Left lobe of liver (tissue), 2 donors: ENCODE measurements at places on chromosomes 7 and 10. TPM values are rescaled to one million over a fixed set of nuclear protein-coding genes. Genes with fewer than 3 reads are reported as not detected.

MRLN gene
- not detected for total RNA-seq

DNA sequence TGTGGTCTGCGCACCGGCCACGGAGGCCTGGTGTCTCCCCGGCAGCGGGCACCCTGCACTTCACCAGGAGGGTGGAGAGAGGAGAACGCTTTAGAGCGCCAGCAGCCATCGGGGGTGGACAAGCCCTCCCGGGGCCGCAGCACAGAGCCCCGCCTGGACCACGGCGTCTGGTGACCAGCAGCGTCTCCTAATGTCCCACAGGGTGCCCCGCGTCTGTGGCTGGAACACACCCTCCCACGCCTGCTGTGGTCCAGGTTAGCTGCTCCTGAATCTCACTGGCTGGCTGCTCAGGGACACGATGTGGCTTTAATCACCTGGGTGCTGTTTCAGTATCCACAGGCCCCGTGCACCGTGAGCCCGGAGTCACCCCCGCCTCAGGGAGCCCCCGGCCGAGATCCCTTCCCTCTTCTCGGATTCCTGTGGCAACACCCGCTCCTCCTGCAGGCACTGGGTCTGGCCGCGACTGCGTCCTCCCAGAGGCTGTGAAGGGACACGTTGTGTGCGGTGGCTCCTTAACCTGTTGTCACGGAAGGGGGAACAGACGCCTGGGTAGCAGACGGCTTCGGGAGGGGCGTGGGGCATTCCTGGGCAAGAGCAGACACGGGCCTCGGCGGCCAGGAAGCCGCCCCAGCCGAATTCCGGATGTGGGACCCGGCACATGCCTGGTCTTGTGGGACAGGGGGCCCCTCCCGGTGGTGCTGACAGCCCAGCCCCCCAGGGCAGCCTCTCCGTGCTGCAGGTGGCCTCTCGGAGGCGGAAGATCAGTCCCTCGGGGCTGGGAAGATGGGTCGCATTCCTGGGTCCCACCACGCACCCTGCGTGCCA lies 78.9 kb downstream of the FOXL3 start:
- no peak for DNase-seq

CYP26A1 gene
- total RNA-seq = 16.2 TPM

DNA sequence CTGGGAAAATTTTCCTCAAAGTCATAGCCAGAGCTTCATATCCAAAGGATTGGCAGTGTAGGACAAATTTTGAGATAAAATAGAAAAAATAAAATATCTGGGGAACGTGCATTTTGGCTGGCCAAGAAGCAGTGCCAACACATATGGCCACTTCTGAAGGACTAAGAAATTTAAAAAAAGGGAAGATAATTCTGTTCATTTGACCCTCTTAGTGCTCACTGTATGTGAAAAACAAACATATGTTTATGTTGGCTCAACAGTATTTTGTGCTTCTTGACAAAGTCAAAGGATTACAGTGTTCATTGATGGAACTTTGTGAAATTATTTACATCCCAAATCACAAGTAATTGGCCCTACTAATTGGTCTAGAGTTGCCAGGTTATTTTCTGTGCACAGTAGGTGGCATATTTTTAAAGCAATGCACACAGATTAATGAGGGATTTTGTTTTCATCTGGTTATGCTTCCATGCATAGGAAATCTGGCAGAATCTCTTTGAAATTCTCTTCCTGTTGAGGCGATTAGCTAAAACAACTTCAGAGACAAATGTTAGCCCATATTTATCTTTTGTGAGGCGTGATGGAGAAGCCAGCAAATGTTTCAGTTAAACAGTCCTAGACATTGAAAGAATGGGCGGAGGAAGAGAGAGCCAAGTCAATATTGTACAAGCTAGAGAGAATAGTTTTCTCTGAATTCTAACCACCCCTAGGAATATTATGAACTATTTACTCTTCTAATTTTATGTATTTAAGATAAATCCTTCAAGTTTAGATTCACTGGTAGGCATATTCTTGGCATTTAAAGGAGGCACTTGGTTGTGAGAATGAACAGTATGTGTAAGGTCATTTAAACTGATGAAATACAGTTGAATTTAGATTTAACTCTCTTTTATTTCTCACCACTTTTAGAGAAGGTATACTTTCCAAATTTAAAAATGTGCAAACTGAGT lies 237.7 kb upstream of the MBL2 start:
- DNase-seq = no peak

SPDYE11 gene
- not detected for total RNA-seq

PRSS37 gene
- total RNA-seq = not detected

DNA sequence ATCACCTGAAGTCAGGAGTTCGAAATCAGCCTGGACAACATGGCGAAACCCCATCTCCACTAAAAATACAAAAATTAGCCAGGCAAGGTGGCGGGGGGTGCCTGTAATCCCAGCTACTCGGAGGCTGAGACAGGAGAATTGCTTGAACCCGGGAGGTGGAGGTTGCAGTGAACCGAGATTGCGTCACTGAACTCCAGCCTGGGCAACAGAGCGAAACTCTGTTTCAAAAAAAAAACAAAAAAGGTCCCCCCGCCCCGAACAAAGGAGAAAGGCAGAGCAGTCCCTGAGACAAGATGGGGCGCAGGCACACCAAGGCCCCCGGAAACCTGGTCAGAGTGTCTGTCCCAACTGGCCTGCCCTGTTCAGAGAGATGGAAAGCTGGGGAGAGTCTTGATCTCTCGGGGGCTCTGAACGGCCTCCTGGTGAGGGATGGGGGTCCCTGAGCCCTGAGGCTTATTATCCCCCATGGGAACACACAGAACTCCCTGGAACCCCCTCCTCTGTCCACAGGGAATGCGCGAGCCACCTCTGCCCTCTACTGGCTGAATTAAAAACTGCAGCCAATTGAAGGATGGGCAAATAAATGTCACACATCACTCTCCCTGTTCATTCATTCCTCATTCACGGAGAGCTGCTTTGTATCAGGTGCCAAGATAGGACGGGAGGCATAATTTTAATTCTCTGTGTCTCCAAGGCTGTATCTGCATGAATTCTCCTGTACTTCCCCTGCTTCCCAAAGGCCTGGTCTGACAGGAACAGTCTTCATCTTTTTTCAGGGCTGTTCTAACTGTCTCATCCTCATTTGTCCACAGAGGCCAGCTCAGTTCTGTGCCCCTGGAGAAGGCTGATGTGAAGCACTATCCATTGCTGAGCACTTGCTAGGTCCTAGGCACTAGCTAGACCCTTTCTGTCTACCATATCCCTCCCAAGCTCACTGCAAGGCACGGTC lies 28.9 kb downstream of the MAT1A start:
- peak; percentile 45 for DNase-seq

DNA sequence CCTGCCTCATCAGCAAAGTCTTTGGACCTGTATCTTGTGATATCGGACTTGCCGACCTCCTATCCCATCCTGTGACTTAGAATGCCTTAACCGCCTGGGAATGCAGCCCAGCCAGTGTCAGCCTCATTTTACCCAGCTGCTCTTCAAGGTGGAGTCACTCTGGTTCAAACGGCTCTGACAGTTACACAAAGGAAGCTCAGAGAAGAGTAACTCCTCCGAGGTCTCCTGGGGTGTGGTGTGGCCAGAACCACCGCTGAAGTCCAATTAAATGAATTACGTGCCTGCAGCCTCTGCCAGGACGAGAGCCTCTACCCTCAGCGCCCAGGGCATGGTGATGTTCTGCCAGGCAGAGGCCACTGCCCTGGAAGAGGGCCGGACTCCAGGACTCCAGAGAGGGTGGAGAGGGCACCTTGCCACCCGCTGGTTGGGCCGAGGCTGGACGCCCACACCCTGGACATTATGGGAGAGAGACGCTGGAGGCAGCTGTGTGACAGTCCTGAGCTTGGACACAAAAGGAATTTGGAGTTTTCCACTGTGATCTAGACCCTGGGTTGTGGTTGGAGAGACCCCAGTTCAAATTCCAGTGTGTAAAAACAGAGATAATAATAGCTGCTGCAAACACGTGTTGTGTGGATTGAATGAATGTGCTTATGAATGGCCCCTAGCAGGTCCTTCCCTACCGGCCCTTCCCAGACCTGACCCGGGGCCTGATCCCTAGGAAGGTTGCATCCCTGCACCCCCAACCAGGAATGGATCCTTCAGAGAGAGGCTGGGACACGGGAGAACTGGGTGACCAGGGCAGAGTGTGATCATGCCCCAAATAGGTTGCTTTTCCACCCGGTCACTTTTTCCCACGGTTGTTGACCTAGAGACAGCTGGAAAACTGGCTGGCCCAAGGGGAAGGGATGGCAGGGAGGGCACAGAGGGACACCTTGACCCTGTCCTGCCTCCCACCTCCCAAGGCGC lies 37.8 kb upstream of the FZD9 start:
- peak; percentile 80 for DNase-seq

DNA sequence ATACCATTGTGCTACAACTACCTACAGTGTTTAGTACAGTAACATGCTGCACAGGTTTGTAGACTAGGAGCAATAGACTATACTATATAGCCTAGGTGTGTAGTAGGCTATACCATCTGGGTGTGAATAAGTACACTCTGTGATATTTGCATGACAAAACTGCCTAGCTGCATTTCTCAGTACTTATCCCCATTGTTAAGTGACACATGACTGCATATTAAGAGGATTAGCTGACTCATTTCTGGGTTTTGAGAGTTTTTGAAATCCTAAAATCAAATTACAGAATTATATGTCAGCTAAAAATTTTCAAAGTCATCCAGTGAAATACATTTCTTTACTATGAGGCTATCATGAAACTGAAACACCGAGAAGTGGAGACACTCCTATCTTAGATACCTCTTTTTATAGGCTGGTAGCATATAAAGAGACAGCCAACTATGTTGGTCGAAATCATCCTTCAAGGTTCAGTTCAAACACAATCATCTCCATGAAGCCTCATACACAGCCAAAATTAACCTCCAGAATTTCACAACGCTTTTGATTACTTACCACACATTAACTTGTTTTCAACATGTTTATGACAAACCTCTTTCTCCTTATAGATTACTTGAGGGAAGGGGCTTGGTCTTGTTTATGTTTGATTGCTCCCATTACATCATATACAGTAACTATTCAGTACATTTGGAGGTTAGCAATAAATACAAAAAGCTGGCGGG lies 89.8 kb upstream of the ANK3 start:
- DNase-seq = no peak

- peak; percentile 74 for DNase-seq
These were observed 110.7 kb downstream of the ZNF467 start for GRCh38 chr7:149662591-149663095.

- DNase-seq = no peak
These were observed 9.0 kb upstream of the HSPB1 start for GRCh38 chr7:76293407-76293901.

GRCh38 chr7:66362136-66362535 lies 157.0 kb downstream of the TPST1 start:
- no peak for DNase-seq
